ENCODE measurements at places on chromosomes 6 and 20.

DNA sequence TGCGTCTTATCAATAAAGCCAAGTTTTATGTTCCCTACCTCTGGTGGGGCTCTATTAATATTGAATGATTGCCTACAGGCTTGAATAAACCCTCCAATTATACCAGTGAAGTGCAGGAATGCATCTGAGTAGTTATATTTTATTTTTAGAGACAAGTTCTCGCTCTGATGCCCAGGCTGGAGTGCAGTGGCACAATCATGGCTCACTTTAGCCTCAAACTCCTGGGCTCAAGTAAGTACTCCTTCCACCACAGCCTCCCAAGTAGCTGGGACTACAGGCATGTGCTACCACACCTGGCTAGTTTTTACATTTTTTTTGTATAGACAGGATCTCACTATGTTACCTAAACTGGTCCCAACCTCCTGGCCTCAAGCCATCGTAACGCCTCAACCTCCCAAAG is 26.1 kb upstream of the UBE2J1 start:
- no peak for DNase-seq

DNA sequence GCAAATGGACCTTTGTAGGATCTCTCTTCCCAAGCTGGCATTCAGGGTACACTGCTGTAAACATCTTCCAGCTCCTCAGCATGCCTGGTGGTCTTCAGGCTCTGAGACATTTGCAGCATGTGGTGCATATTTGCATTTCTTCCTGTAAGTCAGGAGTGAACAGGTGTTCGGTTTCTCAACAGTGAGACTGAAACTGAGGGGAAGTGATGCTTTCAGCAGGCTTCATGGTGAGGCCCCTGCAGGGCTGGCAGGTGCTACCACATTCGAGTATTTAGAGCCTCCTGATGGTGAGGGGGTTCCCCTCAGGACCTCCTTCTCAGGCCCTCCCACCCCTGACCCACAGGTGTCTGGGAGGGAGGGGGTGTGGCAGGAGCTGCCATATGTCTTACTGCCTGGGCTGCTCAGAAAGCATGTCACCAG is 15.1 kb downstream of the MYBL2 start:
- DNase-seq = no peak

DNA sequence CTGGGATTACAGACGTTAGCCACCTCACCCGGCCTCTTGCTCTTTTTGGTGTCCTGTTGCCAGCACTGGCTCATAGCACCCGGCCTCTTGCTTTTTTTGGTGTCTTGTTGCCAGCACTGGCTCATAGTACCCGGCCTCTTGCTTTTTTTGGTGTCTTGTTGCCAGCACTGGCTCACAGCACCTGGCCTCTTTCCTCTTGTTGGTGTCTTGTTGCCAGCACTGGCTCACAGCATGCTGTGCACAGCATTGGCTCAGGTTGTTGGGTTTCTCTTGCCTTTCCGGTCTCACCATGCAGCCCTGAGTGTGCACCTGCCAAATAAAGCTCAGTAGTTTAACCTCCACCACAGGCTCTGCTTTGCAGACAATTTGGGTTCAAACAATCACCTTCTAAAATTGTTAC is 208.2 kb downstream of the THBS2 start:
- DNase-seq = no peak

GRCh38 chr20:10652660-10653261 is 21.0 kb downstream of the JAG1 start:
- no peak for DNase-seq

- DNase-seq = peak; percentile 61
Observed at GRCh38 chr6:109073344-109074132, 21.1 kb downstream of the SESN1 start.

DNA sequence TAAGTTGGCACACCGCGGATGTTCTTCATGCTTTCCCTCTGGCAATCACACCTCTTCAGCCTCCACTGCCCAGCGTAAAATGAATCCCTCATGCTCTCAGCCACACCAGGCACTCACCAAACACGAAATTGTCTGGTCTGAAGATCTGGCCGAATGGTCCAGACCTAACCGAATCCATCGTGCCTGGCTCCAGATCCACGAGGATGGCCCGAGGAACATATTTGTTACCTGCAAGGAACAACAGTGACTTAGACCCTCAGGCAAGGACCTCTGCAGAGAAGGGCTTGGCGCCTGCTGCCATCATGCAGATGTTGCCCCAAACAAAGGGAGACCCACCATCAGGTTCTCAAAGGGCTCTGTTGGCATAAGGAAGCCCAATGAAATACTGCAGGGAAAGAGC is 1.4 kb downstream of the TUBB2B start:
- DNase-seq = no peak

DNA sequence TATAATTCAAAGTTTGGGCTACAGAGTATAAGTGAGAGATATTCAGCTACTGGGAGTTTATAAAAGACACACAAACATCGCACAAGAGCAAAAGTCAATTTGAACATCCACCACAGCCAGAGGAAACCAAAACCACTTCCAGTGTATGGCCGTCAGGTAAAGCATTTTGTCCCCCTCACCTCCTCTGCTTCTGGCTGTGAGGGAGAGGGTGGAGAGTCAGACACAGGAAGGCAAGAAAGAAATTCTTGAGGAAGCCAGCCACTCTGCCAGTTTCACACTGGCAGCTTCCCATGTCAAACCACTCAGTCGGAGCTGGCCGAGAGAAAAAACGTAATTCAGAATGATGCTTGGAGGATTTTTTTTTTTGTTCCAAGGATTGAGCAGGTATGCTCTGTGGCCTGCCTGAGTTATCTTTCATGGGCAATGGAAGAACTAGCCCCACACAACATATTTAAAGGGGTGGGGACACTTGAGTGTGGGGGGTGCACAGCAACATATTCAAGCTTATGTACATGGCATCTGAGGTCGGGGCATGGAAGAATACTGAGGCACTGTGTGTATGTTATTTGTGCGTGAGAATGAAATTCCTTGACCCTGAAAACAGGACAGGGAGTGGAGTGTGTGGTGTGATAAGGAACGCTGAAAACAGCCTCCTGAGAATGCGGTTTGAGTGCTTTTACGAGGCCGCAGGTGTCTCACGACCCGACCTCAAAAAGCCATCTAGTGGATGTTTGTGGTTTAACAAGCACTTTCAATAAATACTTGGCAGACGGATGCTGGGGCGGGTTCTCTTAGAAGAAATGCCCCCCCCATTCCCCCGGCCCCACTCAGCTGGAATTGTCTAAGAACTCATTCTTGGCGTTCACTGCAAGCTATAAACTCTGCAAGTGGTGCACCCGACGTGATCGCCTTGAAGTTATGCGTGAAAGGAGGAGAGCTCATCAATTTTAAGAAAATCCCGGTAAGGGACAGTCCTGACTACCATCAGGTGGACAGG is 27.5 kb upstream of the ZBTB22 start:
- DNase-seq = peak; percentile 77

All from RKO (cell line).